Effector CD4-positive, alpha-beta T cell (primary cell): ENCODE measurements at places on chromosomes 1 and 21.

DNA sequence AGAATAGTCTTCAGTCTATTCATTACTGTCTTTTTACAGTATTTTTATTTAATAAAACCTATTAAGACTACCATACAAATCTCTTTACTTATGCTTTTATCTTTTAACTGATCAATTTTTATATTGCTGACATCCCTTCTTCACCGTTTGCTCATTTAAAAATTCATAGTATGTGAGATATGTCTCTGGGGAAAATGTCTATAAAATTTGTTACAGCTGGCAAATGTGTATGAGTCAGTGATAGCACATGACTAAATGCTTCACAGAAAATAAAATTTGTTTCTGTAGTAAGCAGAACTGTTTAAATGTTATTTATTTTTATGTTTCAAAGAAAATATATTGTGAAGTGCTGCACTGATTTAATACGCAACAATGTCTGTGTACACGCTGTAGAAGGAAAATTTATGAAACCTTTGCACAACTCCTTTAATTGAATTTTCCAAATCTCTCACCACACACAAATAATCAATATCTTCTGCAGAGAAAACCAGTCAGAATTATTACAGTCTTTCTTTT is 74.2 kb downstream of the ITGB3BP start:
- no peak for DNase-seq

- DNase-seq = no peak
Measured at GRCh38 chr1:70208292-70208691, 2.9 kb upstream of the LRRC40 start.

GRCh38 chr1:155169541-155169940 is 3.6 kb downstream of the KRTCAP2 start:
- no peak for DNase-seq

DNA sequence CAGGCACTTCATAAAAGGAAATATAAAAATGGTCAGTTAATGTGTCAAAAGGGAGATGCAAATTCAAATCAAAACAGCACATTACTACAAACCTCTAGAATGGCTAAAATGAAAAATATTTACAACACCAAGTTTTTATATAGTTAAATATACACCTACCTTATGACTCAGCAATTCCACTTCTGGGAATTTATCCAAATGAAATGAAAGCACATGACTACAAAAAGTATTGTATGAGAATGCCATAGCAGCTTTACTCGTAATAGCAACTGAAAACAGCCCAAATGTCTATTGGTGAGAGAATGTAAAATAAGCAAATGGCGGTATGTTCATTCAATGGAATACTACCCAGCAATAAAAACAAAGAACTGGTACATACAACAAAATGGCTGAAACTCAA is 175.8 kb upstream of the SPAG17 start:
- DNase-seq = no peak

- DNase-seq = no peak
Measured at GRCh38 chr1:22915816-22916470, 56.7 kb downstream of the LACTBL1 start.

DNA sequence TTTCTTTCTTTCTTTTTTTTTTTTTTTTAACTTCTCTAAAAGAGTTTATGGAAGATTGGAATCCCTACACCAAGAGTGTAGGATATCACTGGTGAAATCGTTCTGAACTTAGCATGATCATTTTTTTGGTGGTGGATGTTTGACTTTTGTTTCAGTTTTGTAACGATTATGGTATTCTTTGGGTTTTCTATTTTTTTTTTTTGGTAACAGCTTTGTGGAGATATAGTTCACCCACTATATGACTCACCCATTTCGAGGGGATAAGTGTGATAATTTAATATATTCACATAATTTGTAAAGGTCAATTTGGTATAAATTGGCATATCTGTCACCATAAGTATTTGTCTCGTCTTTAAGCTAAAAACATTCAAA is 29.2 kb downstream of the AGPAT3 start:
- DNase-seq = no peak

- no peak for DNase-seq
Measured at GRCh38 chr21:42324896-42325295, 9.7 kb upstream of the TFF3 start.
